ENCODE measurements at places on chromosomes 11 and 22.

DNA sequence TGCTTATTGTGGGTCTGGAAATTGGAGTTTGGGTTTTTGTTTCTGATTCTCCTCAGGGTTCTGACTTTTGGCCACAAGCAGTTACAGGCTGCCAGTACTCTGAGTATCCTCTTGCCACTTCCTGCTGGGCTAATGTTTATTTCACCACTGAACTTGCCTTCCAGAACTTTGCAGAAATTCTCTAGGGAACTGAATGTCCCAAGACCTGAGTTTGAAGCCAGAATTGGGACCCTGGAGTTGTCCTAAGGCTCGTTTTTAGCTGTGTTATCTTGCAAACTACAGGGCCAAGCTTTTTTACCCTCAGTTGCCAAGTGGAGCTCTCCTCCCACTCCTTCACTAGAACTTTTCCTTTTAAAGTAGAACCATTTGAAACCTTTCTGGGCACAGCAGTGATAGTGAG is 89.9 kb downstream of the FAT3 start:
- no peak for DNase-seq

DNA sequence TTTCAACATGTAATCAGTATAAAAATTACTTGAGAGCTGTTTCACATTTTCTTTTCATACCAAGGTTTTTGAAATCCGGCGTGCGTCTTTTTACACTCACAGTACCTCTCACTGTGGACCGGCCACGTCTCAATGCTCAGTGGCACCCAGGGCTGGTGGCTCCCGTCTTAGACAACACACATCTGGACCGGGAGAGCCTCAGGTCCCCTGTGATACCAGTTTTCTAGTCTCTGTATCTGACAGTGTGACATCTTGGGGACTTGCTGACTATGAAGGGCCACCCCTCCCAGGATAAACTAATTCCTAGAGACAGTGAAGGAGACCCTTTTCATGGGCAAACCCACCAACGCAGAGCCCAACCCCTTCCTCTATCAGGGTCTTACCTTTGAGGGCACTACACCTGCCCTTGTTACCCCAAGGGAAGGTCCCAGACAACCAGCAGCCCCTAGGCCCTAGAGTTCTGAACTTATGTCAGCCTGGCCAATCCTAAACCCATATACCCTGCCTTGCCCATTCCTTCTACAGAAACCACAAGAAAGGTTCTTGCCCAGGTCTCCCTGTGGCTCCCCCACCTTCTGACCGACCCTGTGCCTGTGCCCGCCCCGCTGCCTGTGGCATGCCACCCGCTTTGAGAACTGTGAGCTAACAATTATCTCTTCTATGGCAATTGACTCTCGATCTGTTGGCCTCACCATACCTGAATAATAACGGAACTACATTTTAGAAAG is 6.1 kb upstream of the ASCL2 start:
- DNase-seq, result no peak

DNA sequence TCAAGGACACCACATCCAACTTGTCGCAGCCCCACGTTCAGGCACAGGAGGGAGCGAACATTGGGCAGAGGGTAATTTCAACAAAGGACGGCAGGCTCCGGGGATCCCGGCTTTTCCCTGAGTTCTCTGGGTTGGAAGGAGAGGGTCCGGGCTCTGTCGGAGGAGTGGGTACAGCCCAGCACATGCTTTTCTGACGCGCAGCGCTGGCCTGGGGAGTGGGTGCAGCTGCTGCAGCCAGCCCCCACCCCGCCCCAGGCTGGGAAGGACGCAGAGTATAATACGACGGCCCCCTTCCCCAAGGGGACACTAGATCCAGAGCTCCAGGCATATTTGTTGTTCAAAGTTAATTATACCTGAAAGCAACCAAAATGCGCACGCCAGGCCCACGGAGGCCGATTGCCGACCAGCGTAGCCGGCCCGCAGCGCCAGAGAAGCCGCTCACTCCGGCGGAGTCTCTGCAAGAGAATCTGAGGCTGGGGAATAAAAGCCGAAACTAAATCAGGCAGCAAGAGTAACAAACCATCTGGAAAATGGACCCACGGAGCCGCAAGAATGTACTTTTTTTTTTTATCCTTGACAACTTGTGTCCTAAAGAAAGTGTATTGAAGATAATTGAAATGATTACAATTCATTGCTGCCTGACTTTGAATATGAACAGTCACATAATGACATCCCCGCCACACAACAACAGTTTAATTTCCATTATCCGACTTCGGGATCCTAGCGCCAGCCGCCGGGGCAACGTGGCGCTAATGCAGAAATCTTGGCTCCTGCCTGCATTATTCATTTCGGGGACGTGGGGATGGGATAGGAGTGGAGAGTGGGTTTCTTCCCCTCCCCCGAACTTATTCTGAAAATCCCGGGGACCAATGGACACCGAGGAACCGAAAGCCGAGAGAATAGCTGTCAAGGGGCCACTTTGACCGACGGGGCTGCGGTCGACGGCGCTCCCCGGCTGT is 14.0 kb upstream of the PAX6 start:
- DNase-seq, result no peak

GRCh38 chr11:6315811-6316425 is 4.4 kb downstream of the CAVIN3 start:
- DNase-seq, result no peak

DNA sequence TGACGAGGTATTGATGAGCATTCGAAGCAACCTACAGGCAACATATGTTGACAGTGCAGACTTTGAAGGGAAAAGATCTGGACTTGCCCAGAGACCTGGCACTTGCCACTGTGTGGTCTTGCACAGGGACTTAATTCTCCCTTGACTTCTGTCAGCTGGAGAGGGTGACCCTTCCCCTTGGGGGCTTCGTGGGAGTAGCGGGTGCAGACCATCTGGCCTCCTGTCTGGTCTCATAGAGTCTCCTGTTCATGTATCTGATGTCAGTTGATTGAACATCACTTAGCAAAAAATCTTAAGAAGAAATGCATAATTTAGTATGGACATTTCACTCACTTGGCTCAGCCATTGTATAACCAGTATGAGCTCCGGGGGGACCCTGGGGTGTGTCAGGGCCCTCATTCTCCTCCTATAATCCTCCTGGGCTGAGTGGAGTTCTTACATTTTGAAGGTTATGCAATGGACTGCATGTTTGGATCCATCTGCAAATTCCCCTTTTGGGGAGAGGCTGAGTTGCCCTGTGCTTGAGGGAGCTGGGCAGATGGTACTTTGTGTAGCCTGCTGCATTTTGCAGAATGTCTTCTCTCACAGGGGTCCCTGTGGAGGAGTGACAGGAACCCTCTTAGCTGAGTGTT is 13.0 kb downstream of the BCR start:
- no peak for DNase-seq

- no peak for DNase-seq
These were observed 28.5 kb downstream of the BTBD10 start for GRCh38 chr11:13434247-13435205.

- no peak for DNase-seq
These were observed 5.6 kb downstream of the DDX10 start for GRCh38 chr11:108670451-108670850.

Measured in activated B cell treated with CpG ODN at 0.5 μM for 24 hours (primary cell).